ENCODE measurements at places on chromosomes 7 and 10.

- DNase-seq = no peak
These were observed 619.6 kb downstream of the PARD3 start for GRCh38 chr10:34195364-34196057.

GRCh38 chr7:146002431-146003078 lies 114.0 kb upstream of the CNTNAP2 start:
- no peak for DNase-seq

DNA sequence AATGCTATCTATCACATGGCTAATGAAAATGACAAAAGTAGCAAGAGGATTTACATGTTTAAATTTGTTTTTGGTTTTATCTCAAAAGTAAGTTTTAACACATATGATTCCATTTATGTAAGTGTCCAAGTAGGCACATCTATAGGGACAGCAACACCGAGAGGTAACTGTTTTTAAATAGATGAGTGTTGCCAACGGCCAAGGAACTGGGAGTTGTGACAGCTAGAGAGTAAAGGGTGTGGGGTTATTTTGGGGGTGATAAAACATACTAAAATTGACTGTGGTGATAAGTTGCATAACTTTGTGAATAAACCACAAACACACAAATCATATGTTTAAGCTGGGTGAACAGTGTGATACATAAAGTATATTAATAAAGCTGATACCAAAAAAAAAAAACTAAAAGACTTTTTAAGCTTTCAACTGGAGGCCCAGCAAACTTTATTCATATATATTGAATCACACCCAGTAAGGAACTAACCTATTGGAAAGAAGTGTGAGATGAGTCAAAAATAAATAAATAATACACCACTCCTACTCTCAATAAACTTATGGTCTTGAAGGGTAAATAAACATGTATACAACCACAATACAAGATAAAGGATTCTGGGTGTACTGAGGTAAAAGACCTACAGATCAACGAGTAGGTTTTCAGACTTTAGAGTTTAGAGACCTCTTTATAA lies 33.0 kb downstream of the LRRC72 start:
- DNase-seq = no peak

DNA sequence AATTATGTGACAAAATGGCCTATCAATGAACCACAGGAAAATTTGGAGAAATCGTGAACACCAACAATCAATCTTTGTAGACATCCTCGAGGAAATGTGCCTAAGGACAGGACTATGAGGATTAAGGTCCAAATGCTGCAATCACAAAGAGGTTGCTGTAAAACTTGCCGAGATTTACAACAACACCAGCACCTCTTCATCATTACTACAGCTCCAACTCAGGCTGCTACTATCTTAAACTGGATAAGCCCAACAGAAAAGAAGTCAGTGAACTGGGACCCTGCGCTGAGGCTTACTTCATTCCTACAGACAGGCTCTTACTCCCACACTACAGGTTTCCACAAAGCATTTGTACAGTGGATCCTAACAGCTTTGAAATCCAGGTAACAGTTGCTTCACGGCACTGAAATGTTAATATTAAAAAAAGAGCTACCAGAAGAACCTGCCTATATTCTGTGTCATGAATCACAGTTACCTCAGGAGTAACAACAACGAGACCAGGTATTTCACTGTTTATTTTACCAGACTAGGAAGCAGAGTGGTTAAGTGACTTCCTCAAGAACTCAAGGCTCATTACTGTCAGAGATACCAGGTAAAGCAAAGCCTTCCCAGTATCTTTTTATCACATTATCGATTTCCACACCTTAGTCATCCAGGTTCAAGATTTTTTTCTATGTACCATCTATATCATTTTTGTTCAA lies 23.9 kb downstream of the CACUL1 start:
- DNase-seq = no peak

- no peak for DNase-seq
These were observed 82.4 kb upstream of the ITGB1 start for GRCh38 chr10:33040436-33040835.

DNA sequence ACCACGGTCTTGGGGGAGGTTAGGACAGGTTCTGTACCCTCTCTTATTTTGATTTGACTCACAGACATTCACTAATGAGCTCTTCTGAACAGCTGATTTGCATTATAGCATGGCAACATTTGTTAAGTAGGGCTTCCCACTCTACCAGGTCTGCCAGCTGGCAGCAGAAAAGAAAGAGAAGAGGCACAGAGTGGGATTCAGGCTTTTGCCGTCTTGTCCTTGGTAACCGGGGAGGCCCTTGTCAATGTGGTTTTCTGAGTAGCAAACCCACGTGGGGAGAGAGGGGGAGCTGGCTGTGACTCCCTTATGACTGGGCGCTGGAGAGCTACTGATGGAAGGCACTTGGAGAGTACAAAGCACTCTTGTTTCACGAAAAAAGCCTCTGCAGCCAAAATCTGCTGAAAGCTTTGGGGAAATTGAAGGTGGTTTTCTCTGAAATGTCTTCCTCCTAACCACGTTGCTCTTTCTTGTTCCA lies 355.3 kb upstream of the GALNT17 start:
- no peak for DNase-seq

DNA sequence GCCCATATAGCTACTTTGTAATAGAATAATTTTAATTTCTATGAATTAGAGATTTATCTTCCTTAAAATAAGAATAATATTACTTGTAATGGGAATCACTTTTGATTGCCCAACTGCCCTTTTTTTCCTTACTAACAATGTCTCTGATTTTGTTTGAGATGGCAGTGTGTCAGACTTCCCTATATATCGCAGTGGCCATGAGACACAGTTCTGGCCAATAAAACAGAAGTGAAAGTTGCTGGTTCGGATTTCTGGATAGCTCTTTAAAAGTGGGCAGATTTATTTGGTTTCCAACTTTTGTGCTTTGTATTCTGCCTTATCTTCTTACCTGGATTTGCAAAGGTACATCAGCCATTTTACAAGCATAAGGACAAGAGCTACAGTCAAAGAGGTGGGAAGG lies 170.2 kb downstream of the PPP1R17 start:
- DNase-seq = no peak

GRCh38 chr7:36490419-36490830 lies 100.8 kb downstream of the ANLN start:
- no peak for DNase-seq

- DNase-seq = no peak
These were observed 27.6 kb downstream of the WDR86 start for GRCh38 chr7:151382079-151382885.

DNA sequence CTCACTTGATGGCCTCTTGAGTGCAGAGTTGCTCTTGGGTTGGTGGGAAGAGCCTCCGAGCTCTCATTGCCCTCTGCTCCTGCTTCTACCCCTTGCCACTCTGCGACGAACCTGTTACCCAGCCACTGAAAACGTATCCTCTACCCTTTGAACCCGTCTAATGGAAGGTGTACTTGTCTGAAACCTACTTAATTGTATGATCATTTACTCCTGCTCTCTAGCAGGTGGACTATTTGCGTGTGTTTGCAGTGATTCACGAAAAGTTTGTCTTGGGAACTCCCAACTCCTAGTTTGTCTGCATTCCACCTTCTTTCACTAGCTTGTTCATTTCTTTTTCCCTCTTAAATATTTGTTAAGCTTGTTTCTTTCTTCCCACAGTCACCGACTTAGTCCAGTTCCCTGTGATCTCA lies 503 bp downstream of the CROT start:
- DNase-seq = no peak

- no peak for DNase-seq
These were observed 111.1 kb downstream of the TNS3 start for GRCh38 chr7:47470567-47471357.

GRCh38 chr10:86878983-86879713 lies 78.3 kb downstream of the MMRN2 start:
- no peak for DNase-seq

DNA sequence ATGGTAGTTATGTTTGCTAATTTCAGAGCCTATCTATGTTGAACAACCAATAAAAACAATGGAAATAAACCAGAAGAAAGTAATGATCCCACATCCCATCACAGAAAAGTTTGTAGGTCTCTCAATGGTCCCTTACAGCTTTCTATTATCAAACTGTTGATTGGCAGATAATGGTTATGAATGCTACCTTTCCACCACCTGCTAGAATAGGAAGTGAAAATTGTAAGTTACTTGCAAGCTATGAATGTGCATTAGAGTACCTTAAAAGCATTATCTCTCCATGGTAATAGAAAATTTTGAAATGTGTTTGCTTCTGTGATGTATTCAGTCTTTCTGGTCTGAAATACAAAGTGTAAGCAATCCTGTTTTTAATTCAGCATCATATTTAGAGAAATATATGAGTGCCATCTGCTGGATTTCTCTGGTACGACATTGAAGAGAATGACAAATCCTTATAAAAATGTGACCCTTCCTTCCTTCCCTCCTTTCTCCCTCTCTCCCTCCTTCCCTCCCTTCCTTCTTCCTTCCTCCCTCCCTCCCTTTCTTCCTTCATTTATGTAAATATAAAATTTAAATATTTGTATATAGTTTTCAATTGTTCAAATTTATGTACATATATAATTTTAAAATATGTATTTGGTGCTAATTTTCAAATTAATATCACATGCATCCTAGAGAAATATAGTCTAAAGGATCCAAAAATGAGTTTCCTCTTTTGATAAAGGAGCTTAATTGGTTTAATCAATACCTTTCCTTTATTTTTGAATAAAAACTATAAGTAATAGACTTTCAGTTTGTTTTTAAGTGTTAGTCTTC lies 41.4 kb upstream of the PNLIPRP3 start:
- no peak for DNase-seq

DNA sequence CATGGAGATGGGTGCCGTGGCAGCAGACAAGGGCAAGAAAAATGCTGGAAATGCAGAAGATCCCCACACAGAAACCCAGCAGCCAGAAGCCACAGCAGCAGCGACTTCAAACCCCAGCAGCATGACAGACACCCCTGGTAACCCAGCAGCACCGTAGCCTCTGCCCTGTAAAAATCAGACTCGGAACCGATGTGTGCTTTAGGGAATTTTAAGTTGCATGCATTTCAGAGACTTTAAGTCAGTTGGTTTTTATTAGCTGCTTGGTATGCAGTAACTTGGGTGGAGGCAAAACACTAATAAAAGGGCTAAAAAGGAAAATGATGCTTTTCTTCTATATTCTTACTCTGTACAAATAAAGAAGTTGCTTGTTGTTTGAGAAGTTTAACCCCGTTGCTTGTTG lies 25.9 kb downstream of the BAG3 start:
- DNase-seq = no peak

GRCh38 chr10:101781984-101782810 lies 1.0 kb downstream of the NPM3 start:
- no peak for DNase-seq

DNA sequence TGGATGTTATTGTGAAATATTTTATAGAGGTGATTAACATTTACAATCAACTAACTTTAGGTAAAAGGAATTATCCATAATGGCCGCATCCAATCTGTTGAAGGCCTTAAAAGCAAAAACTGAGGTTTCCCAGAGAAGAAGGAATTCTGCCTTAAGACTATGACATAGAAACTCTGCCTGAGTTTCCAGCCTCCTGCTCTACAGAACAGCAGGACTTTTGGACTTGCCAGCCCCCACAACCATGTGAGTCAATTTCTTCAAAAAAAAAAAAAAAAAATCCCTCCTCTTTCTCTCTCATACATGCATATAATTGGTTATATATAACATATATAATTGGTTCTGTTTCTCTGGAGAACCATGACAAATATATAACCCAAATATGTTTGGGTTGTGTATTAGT lies 15.4 kb downstream of the SLC25A28 start:
- DNase-seq = no peak

DNA sequence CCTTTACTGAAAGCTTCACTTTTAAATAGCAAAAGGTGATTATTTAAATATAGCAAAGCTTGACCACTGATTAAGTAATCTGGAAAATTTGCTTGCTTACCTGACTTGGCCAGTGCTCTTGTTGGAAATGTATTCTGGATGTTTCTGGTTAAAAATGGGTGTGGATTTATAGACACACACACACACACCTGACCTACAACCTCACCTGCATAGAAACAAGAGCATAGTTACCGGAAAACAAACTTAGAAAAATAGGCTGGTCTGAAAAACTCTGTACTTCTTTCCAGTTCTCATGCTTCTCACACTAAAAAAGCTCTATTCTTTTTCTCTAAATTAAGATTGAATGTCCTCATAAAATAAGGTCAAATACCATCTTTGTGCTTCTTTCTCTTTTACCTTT lies at the start of gene AGR3:
Gene AGR3 (minus strand): TSS at position 140 of the 400 bp plus-strand sequence. CDS start 3,365 bp downstream, outside the sequence.
- DNase-seq = no peak

GRCh38 chr10:105952153-105952552 lies 1212.4 kb downstream of the SORCS1 start:
- DNase-seq = no peak

DNA sequence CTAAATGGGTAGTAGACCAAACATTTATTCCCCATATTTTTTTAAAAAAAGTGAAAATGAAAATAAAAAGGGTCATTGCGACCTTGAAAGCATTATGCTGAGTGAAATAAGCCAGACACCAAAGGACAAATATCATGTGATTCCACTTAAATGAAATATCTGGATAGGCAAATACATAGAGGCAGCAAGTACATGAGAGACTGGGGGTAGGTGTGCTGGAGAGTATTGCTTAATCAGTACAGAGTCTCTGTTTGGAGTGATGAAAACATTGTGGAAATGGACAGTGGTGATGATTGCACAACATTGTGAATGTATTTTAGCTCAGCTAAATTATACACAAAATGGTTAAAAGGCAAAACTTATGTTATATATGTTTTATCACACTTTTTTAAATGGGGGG lies 169.4 kb downstream of the AKR1D1 start:
- DNase-seq = no peak

GRCh38 chr10:106857213-106857612 lies 307.3 kb downstream of the SORCS1 start:
- no peak for DNase-seq

DNA sequence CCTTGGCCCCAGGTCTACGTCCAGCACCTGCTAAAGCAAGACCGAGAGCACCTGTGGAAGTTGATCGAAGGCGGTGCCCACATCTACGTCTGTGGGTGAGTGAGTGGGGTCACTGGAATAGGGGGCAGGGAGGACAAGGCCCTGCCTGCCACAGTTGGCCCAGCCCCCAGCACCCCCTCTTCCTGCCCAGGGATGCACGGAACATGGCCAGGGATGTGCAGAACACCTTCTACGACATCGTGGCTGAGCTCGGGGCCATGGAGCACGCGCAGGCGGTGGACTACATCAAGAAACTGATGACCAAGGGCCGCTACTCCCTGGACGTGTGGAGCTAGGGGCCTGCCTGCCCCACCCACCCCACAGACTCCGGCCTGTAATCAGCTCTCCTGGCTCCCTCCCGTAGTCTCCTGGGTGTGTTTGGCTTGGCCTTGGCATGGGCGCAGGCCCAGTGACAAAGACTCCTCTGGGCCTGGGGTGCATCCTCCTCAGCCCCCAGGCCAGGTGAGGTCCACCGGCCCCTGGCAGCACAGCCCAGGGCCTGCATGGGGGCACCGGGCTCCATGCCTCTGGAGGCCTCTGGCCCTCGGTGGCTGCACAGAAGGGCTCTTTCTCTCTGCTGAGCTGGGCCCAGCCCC lies 8.1 kb downstream of the TMEM120A start:
- no peak for DNase-seq

DNA sequence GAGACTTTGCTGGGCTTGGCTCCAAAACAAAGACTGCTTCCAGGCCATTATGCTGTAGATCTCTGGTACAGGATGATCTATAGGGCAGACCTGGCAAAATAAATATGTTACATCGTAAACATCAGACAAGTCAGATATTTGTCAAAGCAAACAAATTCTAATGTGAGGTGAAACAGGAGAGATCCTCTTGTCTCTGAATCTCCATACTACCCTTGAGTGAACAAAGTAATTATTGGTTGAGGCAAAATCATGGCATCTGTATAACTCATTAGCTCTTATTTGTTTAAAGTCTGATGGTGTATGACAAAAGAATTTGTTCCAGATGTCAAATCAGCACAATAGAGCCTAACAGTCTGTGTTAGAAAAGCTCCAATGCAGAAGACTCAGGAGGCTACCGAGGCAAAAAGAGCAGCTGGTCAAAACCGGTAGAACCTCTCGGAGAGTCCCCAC lies 1291.5 kb downstream of the TYW1 start:
- DNase-seq = no peak
